ENCODE measurements at places on chromosomes 4 and X. TPM values are rescaled to one million over a fixed set of nuclear protein-coding genes. Genes with fewer than 3 reads are reported as not detected.

Gene SHOX
- not detected for total RNA-seq

Gene RBMXL3
- not detected for total RNA-seq

Gene FAM53A
- 3.6 TPM for total RNA-seq

Gene UGT2B7
- not detected for total RNA-seq

Gene CPEB2
- total RNA-seq: 11.1 TPM

Gene SAGE1
- not detected for total RNA-seq

Gene MAGEB2
- not detected for total RNA-seq

Gene CASK
- 30.1 TPM for total RNA-seq

Gene PCDH10
- 4.9 TPM for total RNA-seq

Gene PDLIM5
- 212 TPM for total RNA-seq

Gene TREX2
- total RNA-seq: 5.9 TPM

Gene MAMLD1
- 1.1 TPM for total RNA-seq

Gene ANAPC4
- 26.8 TPM for total RNA-seq

Gene SPANXN4
- not detected for total RNA-seq

Gene TLR6
- 2.3 TPM for total RNA-seq

Gene SLC7A11
- total RNA-seq: 76.1 TPM

Gene ANK2
- 9.4 TPM for total RNA-seq
